Sigmoid colon (tissue), 7 donors: ENCODE measurements at places on chromosomes 7 and 10. TPM values are rescaled to one million over a fixed set of nuclear protein-coding genes. Genes with fewer than 3 reads are reported as not detected.

GRCh38 chr10:114442091-114442630, 37.9 kb upstream of the AFAP1L2 start:
- no peaks in the 10 kb centered on the region for H3K27me3 ChIP-seq
- H3K4me1 ChIP-seq, result no peaks in the 10 kb centered on the region
- no peaks in the 10 kb centered on the region for H3K36me3 ChIP-seq
- no peak overlapping the region for H3K27ac ChIP-seq
- H3K4me3 ChIP-seq, result no peak overlapping the region

- peaks cover 16% of the 10 kb centered on the region for H3K4me1 ChIP-seq
- H3K36me3 ChIP-seq, result peaks cover 4% of the 10 kb centered on the region
- H3K4me3 ChIP-seq, result no peak overlapping the region
- H3K27ac ChIP-seq, result no peak overlapping the region
- no peaks in the 10 kb centered on the region for H3K27me3 ChIP-seq
- DNase-seq, result no peak
Measured at GRCh38 chr7:7642081-7642480, 1.5 kb downstream of the UMAD1 start.

- no peaks in the 10 kb centered on the region for H3K27me3 ChIP-seq
- H3K4me1 ChIP-seq, result peaks cover 5% of the 10 kb centered on the region
- peak; percentile 67 for DNase-seq
- H3K36me3 ChIP-seq, result no peaks in the 10 kb centered on the region
- H3K27ac ChIP-seq, result no peak overlapping the region
Measured at GRCh38 chr10:93541402-93542357, 24.8 kb upstream of the FFAR4 start.

- no peaks in the 10 kb centered on the region for H3K27me3 ChIP-seq
- peaks cover 17% of the 10 kb centered on the region for H3K4me1 ChIP-seq
- DNase-seq, result no peak
- no peak overlapping the region for H3K27ac ChIP-seq
Measured at GRCh38 chr10:109926825-109927224, 3.5 kb upstream of the XPNPEP1 start.

DNA sequence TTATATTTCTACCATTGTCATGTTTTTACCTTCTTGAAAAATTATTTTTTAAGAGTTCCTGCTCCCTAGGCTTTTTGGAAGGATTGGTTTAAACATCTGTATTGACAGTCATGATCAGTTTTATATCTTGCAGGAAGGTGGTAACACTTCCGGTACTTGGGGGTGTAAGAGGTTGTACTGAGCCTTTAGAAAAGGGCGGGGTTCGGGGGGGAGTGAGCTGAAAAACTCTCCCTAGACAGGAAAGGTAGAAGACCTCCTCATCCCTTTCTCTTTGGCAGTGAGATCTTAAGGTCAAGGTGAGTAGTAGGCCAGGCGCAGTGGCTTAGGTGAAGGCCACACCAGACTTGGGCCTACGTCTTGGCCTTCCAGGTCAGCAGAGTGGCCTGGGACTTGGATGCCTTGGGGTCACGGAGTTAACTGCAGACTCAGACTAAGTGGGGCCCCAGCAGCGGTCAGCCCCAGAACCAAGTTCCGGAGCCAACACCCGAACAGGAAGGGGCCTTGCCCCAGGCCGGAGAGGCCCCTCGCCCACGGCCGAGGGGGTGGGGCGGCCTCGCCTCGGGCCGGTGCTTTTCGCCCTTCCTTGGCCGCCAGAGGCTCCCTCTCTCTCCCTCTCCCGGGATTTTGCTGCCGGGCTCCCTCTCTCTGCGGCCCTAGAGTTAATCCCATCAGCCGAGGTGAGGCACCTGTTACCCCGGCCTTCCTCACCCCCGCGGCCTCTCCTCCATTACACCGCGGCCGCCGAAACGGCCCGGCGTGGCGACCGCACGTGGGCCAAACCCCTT, at the start of gene PPP1R9A:
TSS of gene PPP1R9A (plus strand) at position 569 of the 785 bp plus-strand sequence. CDS start 2,520 bp downstream, outside the sequence.
- peak; percentile 66 for DNase-seq
- no peaks in the 10 kb centered on the region for H3K27me3 ChIP-seq
- H3K4me1 ChIP-seq, result peaks cover 35% of the 10 kb centered on the region
- peak within 1 kb of the TSS; percentile 69 for H3K4me3 ChIP-seq
- no peaks in the 10 kb centered on the region for H3K36me3 ChIP-seq

- DNase-seq, result no peak
- H3K4me1 ChIP-seq, result no peaks in the 10 kb centered on the region
- H3K36me3 ChIP-seq, result no peaks in the 10 kb centered on the region
- H3K4me3 ChIP-seq, result no peak overlapping the region
- H3K27me3 ChIP-seq, result no peaks in the 10 kb centered on the region
Measured at GRCh38 chr7:132373041-132373440, 203.2 kb downstream of the PLXNA4 start.

DNA sequence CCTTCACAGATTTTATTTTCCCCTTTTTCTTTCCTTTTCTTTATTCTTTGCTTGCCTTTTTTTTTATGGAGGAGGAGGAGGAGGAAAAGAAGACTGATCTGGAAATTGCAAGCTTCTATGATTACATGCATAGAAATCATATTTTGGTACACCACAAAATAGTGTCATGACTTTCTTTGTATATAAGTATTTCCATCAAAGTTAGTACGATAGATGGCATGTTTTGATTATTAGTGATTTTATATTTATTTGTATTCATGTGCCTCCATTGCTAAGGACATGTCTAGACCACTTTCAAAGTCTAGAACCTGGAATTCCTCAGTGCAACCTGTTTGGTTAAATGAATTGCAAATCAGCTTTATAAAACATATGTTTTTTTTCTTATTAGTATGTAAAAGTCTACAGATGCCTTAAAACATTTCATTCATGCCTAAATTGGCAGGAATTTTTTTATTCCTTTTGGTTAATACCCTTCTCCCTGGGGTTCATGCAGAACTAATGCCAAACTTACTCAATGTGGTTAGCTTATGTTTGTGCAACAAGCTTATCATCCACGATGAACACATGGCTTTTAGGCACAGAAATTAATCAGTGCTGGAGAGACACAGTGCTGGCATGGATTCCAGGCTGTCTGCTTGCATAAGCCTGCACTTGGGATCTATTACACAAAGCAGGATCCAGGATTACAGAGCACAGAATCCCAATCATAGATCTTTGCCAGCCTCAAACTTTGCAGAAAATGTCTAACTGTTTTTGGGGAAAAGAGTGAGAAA, 213.1 kb downstream of the CHRM2 start:
- no peak overlapping the region for H3K4me3 ChIP-seq
- DNase-seq, result peak; percentile 91
- peak overlapping the region; percentile 71 for H3K27ac ChIP-seq
- H3K4me1 ChIP-seq, result peaks cover 52% of the 10 kb centered on the region
- H3K27me3 ChIP-seq, result no peaks in the 10 kb centered on the region
- H3K36me3 ChIP-seq, result no peaks in the 10 kb centered on the region

DNA sequence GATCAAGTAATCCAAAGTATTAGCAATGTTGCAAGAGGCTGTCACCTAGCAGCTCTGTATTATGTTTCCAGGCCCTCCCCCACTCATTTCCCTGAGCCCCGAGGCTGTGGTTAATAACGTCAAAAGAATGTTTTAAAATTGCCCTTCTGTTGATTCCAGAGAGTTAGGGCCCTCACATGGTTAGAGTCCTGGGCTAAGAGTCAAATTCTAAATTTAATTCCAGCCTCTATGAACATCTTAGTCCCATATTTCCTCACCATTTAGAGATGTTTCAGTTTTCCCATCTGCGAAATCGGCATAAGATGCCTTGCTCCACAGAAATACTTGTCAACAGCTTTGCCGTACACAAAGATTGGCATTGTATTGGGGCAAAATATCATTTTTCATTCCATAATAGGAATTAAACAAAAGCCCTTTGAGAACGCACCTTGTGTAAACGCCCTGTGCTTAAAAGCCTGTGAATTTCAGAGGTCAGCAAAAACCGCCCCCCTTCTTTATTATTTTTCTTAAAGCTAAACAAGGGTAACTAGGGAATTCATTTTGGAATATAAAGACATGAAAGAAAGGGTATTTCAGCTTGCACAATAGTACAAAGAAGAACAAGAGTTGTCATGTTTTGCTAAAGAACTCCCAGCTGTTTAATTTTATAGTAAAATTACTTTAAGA, 135.8 kb downstream of the ARID5B start:
- no peak overlapping the region for H3K4me3 ChIP-seq
- no peaks in the 10 kb centered on the region for H3K27me3 ChIP-seq
- no peaks in the 10 kb centered on the region for H3K36me3 ChIP-seq
- no peaks in the 10 kb centered on the region for H3K4me1 ChIP-seq

DNA sequence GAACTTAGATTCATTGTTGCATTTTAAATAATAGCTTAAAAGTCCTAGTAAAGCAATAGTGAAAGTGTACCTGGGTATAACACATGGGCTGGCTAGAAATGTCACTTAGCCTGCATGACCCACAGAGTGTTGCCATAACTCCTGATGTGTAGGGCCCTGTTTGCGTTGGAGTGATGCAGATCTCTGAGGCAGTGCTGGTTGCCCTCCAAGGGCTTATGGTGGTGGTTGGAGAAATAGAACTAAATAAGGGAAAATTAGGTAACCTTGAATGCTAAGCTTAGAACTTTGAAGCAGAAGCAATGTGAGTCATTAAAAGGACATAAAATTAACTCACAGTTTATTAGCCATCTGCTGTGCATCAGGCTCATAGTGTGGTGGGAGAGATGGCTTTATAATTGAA, 105.7 kb downstream of the CCNY start:
- no peak overlapping the region for H3K27ac ChIP-seq
- H3K4me3 ChIP-seq, result no peak overlapping the region
- no peaks in the 10 kb centered on the region for H3K27me3 ChIP-seq
- no peaks in the 10 kb centered on the region for H3K36me3 ChIP-seq
- H3K4me1 ChIP-seq, result peaks cover 21% of the 10 kb centered on the region

- H3K4me3 ChIP-seq, result no peak overlapping the region
- no peak for DNase-seq
Measured at GRCh38 chr7:50696810-50697582, 85.7 kb downstream of the GRB10 start.

DNA sequence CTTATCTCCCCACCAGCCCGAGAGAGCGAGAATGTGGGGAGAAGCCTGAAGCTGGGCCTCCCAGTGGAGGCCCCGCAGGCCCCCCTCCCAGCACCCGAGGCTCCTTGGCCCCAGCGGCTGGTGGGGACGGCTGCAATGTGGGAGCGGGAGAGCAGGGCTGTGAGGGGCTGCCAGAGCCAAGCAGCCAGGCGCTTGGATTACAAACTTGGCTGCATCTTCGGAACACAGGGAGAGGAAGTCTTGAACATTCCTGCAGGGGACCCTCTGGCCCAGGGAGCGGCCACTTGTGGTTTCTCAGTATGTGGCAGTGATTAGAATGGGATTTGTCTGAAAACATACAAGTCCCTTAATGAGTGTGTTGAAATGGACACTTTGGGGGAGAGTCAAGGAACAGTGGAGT, 23.2 kb downstream of the ELN start:
- DNase-seq, result no peak
- H3K27me3 ChIP-seq, result no peaks in the 10 kb centered on the region
- peaks cover 19% of the 10 kb centered on the region for H3K36me3 ChIP-seq
- H3K4me3 ChIP-seq, result no peak overlapping the region
- H3K27ac ChIP-seq, result no peak overlapping the region
- no peaks in the 10 kb centered on the region for H3K4me1 ChIP-seq

GRCh38 chr10:62582101-62582705, 208.0 kb downstream of the ZNF365 start:
- H3K27ac ChIP-seq, result no peak overlapping the region
- peaks cover 10% of the 10 kb centered on the region for H3K4me1 ChIP-seq
- H3K27me3 ChIP-seq, result no peaks in the 10 kb centered on the region
- no peak for DNase-seq
- no peak overlapping the region for H3K4me3 ChIP-seq

- peak overlapping the region; percentile 88 for H3K27ac ChIP-seq
- no peak overlapping the region for H3K4me3 ChIP-seq
- peak; percentile 65 for DNase-seq
- H3K27me3 ChIP-seq, result no peaks in the 10 kb centered on the region
Measured at GRCh38 chr10:132640326-132641125, 102.9 kb downstream of the INPP5A start.

GRCh38 chr10:62545160-62546066, 171.2 kb downstream of the ZNF365 start:
- DNase-seq, result peak; percentile 71
- no peaks in the 10 kb centered on the region for H3K36me3 ChIP-seq
- peak overlapping the region; percentile 43 for H3K27ac ChIP-seq
- no peaks in the 10 kb centered on the region for H3K27me3 ChIP-seq
- H3K4me1 ChIP-seq, result no peaks in the 10 kb centered on the region

The LRIT1 gene
- not detected for total RNA-seq

The C10orf67 gene
- not detected for total RNA-seq

The WEE2 gene
- total RNA-seq, result not detected

The PLPP4 gene
- 2.6 TPM for total RNA-seq

The UPK3BL1 gene
- 43.5 TPM for total RNA-seq

The PNLIPRP2 gene
- not detected for total RNA-seq

The NPC1L1 gene
- 0.36 TPM for total RNA-seq

The FAM24B gene
- total RNA-seq, result 4.2 TPM

The TMEM184A gene
- not detected for total RNA-seq
